NCI-H748 treated with DMSO at 0.1 percent for 48 hours (cell line): ENCODE measurements at places on chromosomes 1 and 21.

DNA sequence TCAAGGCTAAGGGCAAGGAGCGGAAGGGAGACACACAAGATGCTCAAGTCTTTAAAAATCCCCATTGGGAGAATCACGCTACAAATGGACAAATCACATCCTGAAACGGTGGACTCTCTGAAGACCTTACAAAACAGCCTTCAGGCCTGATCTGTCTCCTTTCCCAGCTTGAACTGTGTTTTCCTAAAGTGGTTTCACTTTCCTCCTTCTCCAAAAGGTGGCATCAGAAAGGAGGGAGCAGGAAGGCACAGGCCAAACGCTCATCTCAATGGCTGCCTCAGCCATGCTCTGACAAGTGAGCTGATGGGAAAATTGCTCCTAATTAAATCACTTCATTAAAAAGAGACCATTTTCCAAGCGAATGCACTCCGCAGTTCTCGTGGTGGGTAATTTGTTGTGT lies 47.7 kb downstream of the UTP25 start:
- peak; percentile 24 for DNase-seq

- peak; percentile 60 for DNase-seq
These were observed 102.4 kb upstream of the SERBP1 start for GRCh38 chr1:67532452-67533216.

DNA sequence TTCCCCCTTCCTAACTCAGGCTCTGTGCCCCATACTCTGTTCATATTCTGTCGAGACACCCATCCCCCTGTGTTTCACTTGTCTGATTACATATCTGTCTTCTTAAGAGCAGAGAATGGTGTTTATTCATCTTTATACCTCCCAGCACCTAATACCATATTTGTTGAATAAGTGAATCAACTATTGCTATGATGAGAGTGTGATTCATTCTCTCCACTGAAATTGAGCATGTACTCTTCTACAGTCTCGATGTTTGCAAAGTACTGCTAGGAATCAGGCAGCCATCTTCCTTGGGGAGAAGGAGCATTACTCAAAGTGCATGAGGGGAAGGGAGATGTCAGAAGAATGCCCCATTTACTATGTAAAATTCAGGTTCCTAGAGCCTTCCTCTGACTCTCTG lies 27.0 kb downstream of the TBX15 start:
- no peak for DNase-seq

DNA sequence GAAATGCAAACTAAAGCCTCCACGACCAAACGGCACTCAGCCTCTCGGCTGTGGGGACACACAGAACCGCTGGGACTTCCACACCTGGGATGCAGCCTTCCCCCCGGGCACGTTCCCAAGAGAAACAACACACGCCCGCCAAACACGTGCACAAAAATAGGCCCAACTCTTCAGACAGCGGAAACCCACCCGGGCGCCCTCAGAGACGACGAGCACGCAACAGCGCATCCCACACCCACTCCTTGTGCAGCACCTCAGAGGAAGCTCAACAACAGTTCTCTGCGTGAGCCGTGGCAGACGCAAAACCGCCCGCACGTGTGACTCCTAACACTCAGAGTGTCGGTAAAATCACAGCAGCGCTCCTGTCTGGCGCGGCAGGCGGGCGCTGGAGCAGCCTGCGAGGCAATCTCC lies 5.3 kb downstream of the C1orf159 start:
- DNase-seq = no peak

- DNase-seq = no peak
These were observed 23.9 kb downstream of the ZNF362 start for GRCh38 chr1:33280091-33280661.

DNA sequence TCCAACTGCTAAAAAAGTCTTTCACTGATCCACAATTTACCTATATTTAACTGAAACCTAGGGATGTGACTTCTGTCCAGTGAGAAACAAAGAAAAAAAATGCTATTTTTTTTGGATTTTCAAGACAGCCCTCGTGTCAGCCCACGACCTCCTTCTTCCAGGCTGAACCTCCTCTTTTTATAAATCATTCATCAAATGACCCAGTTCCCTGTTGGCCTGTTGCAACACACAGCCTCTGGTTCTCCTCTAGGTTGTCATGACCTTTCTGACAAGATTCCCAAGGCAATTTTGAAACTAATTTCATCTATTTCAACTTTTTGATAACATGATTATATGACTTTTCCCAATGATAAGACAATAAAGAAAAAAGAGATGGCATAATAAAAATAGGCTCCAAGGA lies 74.6 kb downstream of the PGBD5 start:
- no peak for DNase-seq

GRCh38 chr1:165880993-165881392 lies 53.6 kb downstream of the UCK2 start:
- DNase-seq = no peak

- no peak for DNase-seq
These were observed 69.8 kb downstream of the KCNT2 start for GRCh38 chr1:196538473-196538872.

- no peak for DNase-seq
These were observed 73.2 kb downstream of the MAN1C1 start for GRCh38 chr1:25689686-25690381.

GRCh38 chr1:218804014-218804785 lies 369.5 kb upstream of the LYPLAL1 start:
- no peak for DNase-seq

GRCh38 chr1:89633800-89634625 lies 1.1 kb downstream of the LRRC8C start:
- DNase-seq = no peak

- no peak for DNase-seq
These were observed 14.5 kb downstream of the RCSD1 start for GRCh38 chr1:167644551-167644950.

- DNase-seq = no peak
These were observed 37.8 kb upstream of the COL11A1 start for GRCh38 chr1:103146166-103146565.

- no peak for DNase-seq
These were observed at the start of gene RASSF5 for GRCh38 chr1:206507284-206508129. Gene RASSF5 (plus strand): TSS chr1:206507531. CDS start chr1:206507603, 72 bp downstream.

DNA sequence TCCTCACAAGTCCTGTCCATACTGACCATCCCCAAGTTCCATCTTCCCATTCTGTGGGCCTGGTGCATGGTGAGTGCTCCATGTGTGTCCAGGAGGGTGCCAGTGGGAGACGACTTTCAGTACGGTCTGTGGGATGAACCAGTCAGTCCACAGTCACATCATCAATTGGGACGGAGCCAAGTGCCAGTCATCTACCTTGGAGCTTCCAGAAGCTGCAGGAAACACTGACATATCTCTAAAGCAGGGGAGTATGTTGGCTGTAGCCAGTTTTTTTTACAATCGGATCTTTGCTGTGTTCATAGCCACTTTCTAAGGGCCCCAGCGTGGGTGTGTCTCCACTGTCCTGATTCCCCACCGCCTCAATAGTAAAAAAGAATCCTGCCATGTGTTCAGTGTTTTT lies 13.6 kb upstream of the TRIM17 start:
- no peak for DNase-seq

GRCh38 chr1:222234351-222234750 lies 313.6 kb downstream of the HHIPL2 start:
- DNase-seq = no peak

DNA sequence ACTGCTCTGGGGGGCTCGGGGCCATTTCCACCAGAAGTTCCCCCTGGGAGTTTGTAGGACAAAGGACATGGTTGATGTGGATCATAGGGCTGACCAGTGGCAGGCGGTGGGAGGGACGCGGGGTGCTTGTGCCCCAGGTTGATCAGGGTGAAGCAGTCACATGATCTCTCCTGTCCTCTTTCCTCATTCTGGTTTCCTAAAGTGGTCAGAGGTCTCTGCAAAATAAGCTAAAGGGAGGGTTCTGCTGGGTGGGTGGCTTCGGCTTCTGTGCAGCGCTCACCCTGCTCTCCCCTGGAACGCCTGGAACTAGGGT lies 9.2 kb downstream of the PDXK start:
- DNase-seq = no peak

DNA sequence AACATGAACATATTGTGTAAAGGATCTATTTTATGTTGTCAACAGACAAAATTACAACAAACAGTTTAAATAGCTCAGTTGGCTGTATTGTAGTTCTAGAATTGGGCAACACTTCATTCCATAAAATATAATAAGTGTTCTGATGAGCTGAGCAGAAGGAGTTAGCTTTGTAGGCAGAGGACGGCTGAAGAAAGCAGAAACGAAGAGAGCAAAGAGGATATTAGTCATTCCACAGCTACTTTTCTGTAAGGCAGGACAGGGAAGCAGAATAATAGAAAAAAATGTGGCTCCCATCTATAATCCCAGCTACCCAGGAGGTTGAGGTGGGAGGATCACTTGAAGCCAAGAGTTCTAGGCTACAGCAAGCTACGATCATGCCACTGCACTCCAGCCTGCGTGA lies 20.2 kb upstream of the IVNS1ABP start:
- DNase-seq = no peak

GRCh38 chr1:33336580-33336979 lies 15.7 kb upstream of the A3GALT2 start:
- no peak for DNase-seq

GRCh38 chr1:167250482-167250881 lies 29.8 kb downstream of the POU2F1 start:
- DNase-seq = no peak

DNA sequence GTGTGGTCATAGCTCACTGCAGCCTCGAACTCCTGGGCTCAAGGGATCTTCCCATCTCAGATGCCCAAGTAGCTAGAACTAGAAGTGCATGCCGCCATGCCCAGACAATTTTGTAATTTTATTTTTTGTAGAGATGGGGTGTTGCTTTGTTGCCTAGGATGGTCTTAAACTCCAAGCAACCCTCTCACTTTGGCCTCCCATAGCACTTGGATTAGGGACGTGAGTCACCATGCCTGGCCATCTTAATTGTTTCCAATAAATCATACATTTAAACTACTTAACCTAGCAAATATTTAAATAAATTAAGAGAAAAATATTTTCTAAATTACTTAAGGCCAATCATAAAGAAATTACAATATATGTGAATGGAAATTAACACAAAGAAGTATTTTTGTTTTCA lies 35.1 kb upstream of the ADGRL4 start:
- DNase-seq = no peak

DNA sequence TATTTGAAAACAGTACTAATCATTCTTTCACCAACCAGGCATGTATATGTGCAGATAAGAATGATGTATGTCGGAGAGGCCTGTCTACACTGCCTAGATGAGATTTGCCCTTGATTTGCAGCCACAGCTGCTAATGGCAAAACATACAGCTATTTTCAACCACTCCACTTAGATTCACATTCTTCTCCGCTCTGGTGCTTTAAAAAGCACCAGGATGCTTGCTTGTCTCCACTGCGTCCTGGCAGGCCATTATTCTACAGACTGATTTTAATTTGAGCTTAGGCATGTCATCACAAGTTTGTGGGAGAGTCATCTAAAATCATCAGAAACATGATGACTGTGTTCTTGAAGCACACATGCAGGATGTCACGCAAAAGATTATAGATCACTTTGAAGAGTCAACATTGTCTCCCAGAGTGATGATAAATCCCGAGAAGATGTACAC lies 119.0 kb upstream of the NRIP1 start:
- no peak for DNase-seq
